ENCODE measurements at places on chromosomes 1 and 21. TPM values are rescaled to one million over a fixed set of nuclear protein-coding genes. Genes with fewer than 3 reads are reported as not detected.

GRCh38 chr1:70840260-70840953, 207.2 kb downstream of the PTGER3 start:
- no peak for DNase-seq

DNA sequence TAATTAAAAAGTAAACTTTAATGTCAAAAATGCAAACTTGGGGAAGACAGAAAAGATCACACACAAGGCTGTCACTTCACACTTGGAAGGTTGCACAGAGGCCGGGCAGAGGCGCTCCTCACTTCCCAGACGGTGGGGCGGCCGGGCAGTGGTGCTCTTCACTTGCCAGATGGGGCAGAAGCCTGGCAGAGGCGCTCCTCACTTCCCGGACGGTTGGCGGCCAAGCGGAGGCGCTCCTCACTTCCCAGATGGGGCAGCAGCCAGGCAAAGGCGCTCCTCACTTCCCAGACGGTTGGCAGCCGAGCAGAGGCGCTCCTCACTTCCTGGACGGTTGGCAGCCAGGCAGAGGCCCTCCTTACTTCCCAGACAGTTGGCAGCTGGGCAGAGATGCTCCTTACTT, 25.8 kb upstream of the IL6R start:
- no peak for DNase-seq

GRCh38 chr1:103513711-103514110, 11.8 kb upstream of the RNPC3 start:
- DNase-seq = no peak

DNA sequence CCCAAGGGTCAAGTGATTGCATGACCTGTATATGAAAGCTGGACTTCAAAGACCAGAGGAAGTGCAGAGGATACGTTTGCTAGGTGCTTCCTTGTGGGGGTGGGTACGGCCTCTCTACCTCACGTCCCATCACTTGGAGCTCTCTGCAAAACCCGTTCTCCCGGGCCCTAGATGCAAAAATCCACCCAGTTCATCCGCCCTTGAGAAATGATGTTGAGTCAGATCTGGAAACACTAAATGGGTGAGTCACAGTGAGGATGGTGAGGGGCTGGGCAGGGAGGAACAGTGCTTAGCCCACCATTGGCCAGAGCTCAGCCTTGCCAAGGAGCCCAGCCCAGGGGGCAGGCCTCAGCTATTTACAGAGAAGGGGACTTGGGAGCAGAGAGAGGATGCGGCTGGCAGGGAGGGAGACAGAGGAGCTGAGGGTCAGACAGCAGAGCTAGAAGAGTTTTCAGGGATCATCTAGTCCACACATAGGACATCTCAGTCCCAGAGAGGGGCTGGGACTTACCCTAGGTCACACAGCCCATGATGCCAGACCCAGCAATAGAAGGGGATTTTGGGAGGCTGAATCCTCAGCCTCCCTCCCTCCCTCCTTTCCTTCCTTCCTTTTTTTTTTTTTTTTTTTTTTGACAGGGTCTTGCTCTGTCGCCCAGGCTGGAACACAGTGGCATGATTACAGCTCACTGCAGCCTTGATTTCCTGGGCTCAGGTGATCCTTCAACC, 14.6 kb downstream of the ARHGEF10L start:
- DNase-seq = no peak

DNA sequence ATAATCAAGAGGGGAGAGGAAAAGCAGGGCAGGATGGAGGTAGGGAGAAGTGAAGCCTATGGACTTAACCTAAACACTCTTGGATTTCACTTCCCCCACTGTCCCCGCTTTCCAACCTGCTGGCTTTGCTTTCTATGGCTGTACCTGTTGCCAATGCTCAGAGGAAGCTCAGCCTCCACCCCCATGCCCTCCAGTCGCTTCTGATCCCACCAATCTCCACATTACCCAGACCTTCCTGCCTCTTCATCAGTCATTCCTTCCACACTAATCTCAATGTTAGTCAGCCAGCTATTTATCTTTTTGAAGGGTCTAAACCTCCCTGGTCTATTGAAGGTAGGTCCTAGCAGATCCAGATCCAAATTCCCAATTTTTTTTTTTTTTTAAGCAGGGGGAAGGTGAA, 24.1 kb downstream of the ERI3 start:
- DNase-seq = no peak

Gene JAM2
- 11.2 TPM for polyA plus RNA-seq

Gene SLC6A17
- polyA plus RNA-seq = 0.83 TPM

Gene ESPN
- 14.4 TPM for polyA plus RNA-seq

Measured in right renal cortex interstitium (tissue), 3 donors.